ENCODE measurements at places on chromosomes 2 and 18. TPM values are rescaled to one million over a fixed set of nuclear protein-coding genes. Genes with fewer than 3 reads are reported as not detected.
A peak's percentile ranks its signal among the peaks of the same experiment; 100 is the strongest.

DNA sequence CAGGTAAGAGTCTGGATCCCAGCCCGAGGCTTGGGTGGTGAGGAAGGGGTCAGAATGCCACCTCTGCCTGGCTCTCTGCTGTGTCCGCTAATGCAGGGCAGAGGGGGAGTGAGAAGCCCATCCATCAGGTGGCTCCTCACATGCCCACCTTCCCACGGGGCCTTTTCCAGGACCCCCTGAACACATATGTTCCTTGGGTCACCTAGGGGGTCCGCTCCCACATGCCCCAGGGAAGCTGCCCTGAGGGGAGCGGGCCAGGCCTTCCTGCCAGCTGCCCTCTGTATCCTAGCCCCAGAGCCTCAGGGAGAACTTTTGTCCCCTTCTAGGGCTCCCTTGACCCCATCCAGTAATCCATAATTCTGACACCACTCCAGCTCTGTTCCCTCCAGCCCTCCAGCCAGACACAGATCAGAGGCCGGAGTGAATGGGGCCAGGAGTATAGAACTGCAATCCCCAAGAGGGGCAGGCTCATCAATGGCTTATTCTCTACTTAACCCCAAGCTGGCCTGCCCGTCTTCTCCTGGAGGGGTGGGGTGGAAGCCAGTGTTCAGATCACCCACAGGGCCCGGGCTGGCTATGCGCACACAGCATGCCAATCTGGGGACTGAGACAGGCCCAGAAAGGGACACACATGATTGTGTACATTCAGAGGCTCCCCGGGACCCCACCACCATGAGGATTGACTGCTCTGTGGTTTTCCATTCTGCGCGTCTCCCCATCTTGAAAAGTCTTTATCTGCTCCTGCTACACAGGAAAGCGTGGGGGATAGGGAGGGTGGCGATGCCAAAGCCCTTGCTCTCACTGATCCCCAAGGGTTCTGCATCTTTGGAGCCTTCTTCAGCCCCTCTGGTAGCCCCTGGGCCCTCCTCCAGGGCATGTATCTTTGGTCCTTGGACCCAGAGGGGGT, 1.1 kb downstream of the EMILIN1 start:
- peaks cover 5% of the 10 kb centered on the region for H3K36me3 ChIP-seq
- H3K27ac ChIP-seq, result no peak overlapping the region
- H3K4me1 ChIP-seq, result peaks cover 13% of the 10 kb centered on the region
- DNase-seq, result no peak
- peaks cover 47% of the 10 kb centered on the region for H3K27me3 ChIP-seq

GRCh38 chr2:169997140-169997887, 170.1 kb downstream of the UBR3 start:
- no peaks in the 10 kb centered on the region for H3K27me3 ChIP-seq
- no peak for DNase-seq
- no peak overlapping the region for H3K4me3 ChIP-seq
- H3K36me3 ChIP-seq, result peaks cover 6% of the 10 kb centered on the region

DNA sequence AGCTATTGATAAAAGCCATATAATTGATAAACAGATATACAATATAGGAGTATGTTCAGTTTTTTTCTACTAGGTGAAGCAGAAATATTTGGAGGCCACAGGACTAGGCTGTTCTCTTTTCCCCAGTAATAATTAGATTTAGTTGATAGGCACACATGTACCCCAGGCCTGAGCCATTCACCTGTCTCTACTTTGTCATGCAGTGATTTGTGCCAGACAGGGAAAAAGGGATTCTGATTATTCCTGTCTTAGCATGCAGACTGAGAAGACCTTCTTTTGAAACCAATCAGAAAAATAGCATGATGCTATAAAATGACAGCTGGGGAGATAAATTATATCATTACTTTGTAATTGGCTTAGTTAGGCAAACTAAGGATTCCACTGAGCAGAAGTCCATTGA, 94.3 kb downstream of the DOCK10 start:
- peaks cover 11% of the 10 kb centered on the region for H3K4me1 ChIP-seq
- no peak overlapping the region for H3K4me3 ChIP-seq
- no peak overlapping the region for H3K27ac ChIP-seq
- H3K36me3 ChIP-seq, result no peaks in the 10 kb centered on the region
- DNase-seq, result no peak

- H3K36me3 ChIP-seq, result no peaks in the 10 kb centered on the region
- no peak overlapping the region for H3K27ac ChIP-seq
- no peaks in the 10 kb centered on the region for H3K27me3 ChIP-seq
- H3K4me3 ChIP-seq, result no peak overlapping the region
- H3K4me1 ChIP-seq, result peaks cover 9% of the 10 kb centered on the region
Observed at GRCh38 chr2:148044322-148044721, 23.4 kb downstream of the MBD5 start.

- no peak overlapping the region for H3K4me3 ChIP-seq
- DNase-seq, result no peak
- no peaks in the 10 kb centered on the region for H3K4me1 ChIP-seq
- no peaks in the 10 kb centered on the region for H3K36me3 ChIP-seq
- H3K27me3 ChIP-seq, result no peaks in the 10 kb centered on the region
- no peak overlapping the region for H3K27ac ChIP-seq
Observed at GRCh38 chr2:202653890-202654289, 19.1 kb downstream of the FAM117B start.

- H3K4me3 ChIP-seq, result no peak overlapping the region
- no peak overlapping the region for H3K27ac ChIP-seq
- no peaks in the 10 kb centered on the region for H3K36me3 ChIP-seq
- no peak for DNase-seq
- H3K4me1 ChIP-seq, result no peaks in the 10 kb centered on the region
Observed at GRCh38 chr2:147607379-147607778, 237.4 kb upstream of the ACVR2A start.

GRCh38 chr2:198546122-198546521, 741.7 kb downstream of the PLCL1 start:
- H3K4me1 ChIP-seq, result no peaks in the 10 kb centered on the region
- no peak overlapping the region for H3K4me3 ChIP-seq
- H3K27me3 ChIP-seq, result no peaks in the 10 kb centered on the region
- no peaks in the 10 kb centered on the region for H3K36me3 ChIP-seq

GRCh38 chr18:12857215-12857905, 26.7 kb downstream of the PTPN2 start:
- peaks cover 18% of the 10 kb centered on the region for H3K4me1 ChIP-seq
- DNase-seq, result no peak
- H3K27me3 ChIP-seq, result no peaks in the 10 kb centered on the region
- no peak overlapping the region for H3K27ac ChIP-seq
- peaks cover 12% of the 10 kb centered on the region for H3K36me3 ChIP-seq
- H3K4me3 ChIP-seq, result no peak overlapping the region

GRCh38 chr2:77862120-77862519, 339.9 kb upstream of the LRRTM4 start:
- no peaks in the 10 kb centered on the region for H3K36me3 ChIP-seq
- no peaks in the 10 kb centered on the region for H3K4me1 ChIP-seq
- no peak for DNase-seq

- H3K27me3 ChIP-seq, result no peaks in the 10 kb centered on the region
- no peak overlapping the region for H3K27ac ChIP-seq
Observed at GRCh38 chr2:207770602-207771404, 1.1 kb upstream of the FZD5 start.

GRCh38 chr2:108184419-108184818, 55.3 kb upstream of the SULT1C3 start:
- H3K27ac ChIP-seq, result no peak overlapping the region
- H3K36me3 ChIP-seq, result no peaks in the 10 kb centered on the region
- H3K27me3 ChIP-seq, result no peaks in the 10 kb centered on the region
- peaks cover 15% of the 10 kb centered on the region for H3K4me1 ChIP-seq

DNA sequence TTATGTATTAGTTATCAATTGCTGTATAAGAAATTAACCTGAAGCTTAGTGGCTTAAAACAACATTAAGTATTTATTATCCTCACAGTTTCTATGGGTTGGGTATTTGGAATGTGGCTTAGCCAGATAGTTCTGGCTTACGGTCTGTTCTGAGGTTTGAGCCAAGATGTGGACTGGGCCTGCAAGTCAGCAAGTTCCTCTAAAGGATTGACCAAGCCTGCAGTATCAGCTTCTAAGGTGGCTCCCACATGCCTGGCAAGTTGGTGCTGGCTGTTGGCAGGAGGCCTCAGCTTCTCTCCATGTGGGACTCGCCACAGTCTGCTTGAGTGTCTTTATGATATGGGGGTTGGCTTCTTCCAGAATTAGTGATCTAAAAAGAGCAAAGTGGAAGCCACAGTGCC, 45.0 kb upstream of the TCF4 start:
- no peaks in the 10 kb centered on the region for H3K27me3 ChIP-seq
- DNase-seq, result no peak
- H3K36me3 ChIP-seq, result no peaks in the 10 kb centered on the region
- H3K4me1 ChIP-seq, result peaks cover 11% of the 10 kb centered on the region
- no peak overlapping the region for H3K27ac ChIP-seq

DNA sequence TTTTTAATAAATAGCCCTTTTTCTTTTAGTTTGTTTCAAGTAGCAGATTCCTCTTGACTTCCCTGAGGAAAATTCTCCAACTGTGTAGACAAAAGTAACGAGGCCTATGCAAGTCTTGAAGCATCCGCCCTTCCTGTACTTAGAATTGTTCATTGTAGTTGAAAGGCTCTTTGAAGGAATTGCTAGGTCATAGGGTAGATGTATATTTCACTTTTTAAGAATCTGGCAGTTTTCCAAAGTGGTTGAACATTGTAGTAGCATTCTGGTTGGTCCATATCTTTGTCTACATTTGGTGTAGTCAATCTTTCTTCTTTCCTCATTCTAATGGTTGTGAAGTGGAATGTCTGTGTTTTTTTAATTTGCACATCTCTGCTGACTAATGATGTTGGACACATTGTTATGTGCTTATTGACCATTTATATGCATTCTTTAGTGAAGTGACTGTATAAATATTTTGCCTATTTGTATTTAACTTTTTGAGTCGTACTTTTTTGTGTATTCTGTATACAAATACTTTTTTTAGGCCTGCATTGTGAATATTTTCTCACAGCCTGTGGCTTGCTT, 5.6 kb upstream of the SERPINB11 start:
- no peaks in the 10 kb centered on the region for H3K27me3 ChIP-seq
- no peaks in the 10 kb centered on the region for H3K36me3 ChIP-seq
- H3K4me3 ChIP-seq, result no peak overlapping the region
- no peak for DNase-seq
- H3K4me1 ChIP-seq, result no peaks in the 10 kb centered on the region

GRCh38 chr2:48419884-48420511, 110.0 kb upstream of the STON1 start:
- H3K27ac ChIP-seq, result no peak overlapping the region
- no peak for DNase-seq
- no peaks in the 10 kb centered on the region for H3K4me1 ChIP-seq

GRCh38 chr2:232888099-232888836, 18.2 kb downstream of the SNORC start:
- H3K27ac ChIP-seq, result no peak overlapping the region
- peaks cover 16% of the 10 kb centered on the region for H3K36me3 ChIP-seq
- H3K4me1 ChIP-seq, result peaks cover 25% of the 10 kb centered on the region
- no peak for DNase-seq

- no peaks in the 10 kb centered on the region for H3K27me3 ChIP-seq
- peaks cover 81% of the 10 kb centered on the region for H3K4me1 ChIP-seq
- peak overlapping the region; percentile 98 for H3K27ac ChIP-seq
- H3K36me3 ChIP-seq, result peaks cover 90% of the 10 kb centered on the region
- DNase-seq, result no peak
Observed at GRCh38 chr2:238441262-238442114, 14.8 kb downstream of the ASB1 start.

DNA sequence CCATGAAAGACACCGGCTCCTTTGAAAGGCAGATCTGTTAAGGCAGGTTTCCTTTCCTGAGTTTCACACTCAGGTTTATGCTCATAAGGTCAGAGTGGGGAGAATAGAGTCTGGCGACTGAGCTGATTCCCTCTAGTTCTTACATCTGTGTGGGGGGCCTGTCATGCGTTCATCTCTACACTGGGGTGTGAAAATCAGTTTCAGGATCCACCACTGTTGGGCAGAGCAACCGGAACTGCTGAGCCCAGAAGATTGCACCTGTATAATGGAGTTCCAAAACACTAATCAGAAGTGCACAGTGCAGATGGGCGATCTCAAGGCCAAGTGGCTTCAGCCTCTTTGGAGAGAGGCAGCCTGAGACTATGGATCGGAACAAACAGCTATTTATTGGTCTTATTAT, 181.3 kb upstream of the NRP2 start:
- no peaks in the 10 kb centered on the region for H3K27me3 ChIP-seq
- H3K4me1 ChIP-seq, result no peaks in the 10 kb centered on the region
- no peak overlapping the region for H3K27ac ChIP-seq
- H3K4me3 ChIP-seq, result no peak overlapping the region

DNA sequence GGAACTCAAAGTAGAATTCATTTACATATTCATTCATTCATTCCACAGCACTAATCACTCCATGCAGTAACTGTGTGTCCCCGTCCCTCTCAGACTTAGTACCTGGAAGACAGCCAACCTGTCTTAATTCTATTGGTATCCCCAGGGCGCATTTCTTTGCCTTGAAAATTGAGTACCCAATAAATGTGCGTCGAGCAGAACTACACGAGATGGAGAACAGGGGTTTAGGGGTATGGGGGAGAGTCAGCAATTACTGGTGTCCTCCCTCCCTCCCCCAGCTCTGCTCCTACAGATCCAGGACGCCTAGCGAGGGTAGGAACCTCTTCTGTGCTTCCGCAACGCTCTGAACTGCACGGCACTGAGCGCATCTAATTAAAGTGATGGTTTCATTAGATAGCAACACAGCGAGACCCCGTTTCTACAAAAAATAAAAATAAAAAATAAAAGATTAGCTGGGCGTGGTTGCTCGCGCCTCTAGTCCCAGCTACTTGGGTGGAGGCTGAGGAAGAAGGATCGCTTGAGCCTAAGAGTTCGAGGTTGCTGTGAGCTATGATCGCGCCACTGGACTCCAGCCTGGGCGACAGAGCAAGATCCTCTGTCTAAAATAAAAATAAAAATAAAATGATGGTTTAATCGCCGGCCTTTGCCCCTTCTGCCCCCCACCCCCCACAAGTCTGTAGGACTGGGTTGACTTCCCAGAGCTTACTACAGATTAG, 614 bp upstream of the FKBP1B start:
- peaks cover 29% of the 10 kb centered on the region for H3K36me3 ChIP-seq
- H3K27me3 ChIP-seq, result no peaks in the 10 kb centered on the region
- DNase-seq, result no peak
- H3K27ac ChIP-seq, result peak overlapping the region; percentile 63
- peaks cover 9% of the 10 kb centered on the region for H3K4me1 ChIP-seq

- peak; percentile 83 for DNase-seq
- peaks cover 65% of the 10 kb centered on the region for H3K4me1 ChIP-seq
- peak overlapping the region; percentile 99 for H3K27ac ChIP-seq
Observed at GRCh38 chr18:62420151-62420512, 95.0 kb downstream of the TNFRSF11A start.

- no peaks in the 10 kb centered on the region for H3K4me1 ChIP-seq
- DNase-seq, result no peak
- no peak overlapping the region for H3K27ac ChIP-seq
Observed at GRCh38 chr18:23765931-23766330, 76.7 kb downstream of the LAMA3 start.

NOSTRIN gene
- total RNA-seq, result 12.5 TPM

ASIC4 gene
- 0.17 TPM for total RNA-seq

ARPC2 gene
- total RNA-seq, result 368 TPM

CYS1 gene
- total RNA-seq, result 4.8 TPM

GALNT14 gene
- total RNA-seq, result 61.9 TPM

TMEM17 gene
- total RNA-seq, result 3.3 TPM

KCNF1 gene
- total RNA-seq, result not detected

SCN7A gene
- total RNA-seq, result not detected

UGT1A10 gene
- total RNA-seq, result 120 TPM

Data from Calu3 (cell line).